ENCODE measurements at places on chromosomes 1 and 21.

- DNase-seq, result peak; percentile 45
Observed at GRCh38 chr1:237799762-237800474, 90.8 kb downstream of the ZP4 start.

DNA sequence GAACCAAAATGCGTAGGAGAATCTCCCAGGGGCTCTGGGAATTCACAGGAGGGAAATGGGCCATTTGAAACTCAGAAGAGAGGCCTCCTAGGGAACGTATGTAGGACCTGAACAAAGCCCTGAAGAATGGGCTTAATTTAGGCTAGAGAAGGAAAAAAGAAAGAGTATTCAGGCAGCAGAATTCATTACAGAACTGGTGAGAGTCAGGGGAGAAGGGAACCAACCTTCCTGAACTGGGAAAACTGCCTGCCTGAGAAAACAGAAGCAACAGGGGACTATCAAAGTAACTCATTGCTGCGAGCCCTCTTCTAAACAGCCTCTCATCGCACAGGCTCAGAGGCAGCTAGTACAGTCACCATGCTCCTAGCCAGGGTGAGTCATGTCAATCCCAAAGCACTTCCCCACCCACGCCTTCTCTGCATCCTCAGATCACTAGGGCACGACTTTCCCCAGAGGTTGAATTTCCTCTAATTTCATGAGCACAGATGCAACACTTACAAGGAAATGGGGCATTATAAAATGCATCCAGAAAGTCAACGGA lies 98.1 kb downstream of the ADSS2 start:
- peak; percentile 96 for DNase-seq

DNA sequence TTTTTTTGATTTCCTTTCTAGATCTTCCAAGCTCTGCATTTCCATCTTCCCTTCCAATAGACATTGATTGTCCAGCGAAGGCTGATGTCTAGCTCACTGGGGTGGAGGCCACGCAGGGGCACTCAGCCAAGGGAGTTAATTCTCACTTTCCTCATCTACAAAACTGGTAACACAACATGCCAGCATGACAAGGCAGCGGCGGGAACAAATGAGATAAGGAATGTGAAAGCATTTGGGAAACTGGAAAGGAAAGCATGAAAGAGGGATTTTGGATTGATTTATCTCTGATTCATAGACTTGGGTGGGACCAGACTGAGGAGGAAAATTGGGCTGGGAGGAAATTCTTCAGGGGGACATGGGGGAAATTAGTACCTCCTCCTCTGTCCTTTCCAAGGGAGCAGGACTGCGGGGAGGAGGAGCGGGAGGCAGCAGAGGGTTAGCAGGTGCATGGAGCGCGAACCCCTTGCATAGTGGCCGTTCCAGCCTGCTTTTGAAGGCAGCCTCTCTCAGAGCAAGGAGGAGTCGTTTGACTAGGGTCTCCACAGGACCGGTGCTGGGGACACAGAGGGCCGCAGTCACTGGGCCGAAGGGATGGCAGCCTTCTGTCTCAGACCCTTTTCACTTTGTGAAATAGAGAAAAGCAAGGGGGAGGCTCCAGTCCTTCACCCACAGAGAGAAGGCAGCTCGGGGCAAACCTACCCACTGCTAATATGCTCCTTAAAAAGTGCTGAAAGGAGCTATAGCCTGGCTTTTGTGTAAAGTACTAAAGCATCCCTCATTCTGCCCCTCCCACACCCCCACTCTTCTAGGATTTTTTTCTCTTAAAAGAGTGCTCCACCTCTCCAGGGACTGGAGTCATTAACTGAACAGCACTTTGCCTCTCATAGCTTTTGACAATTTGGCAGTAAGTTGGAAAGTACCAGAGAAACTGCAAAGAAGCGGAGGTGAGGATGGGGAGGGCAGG lies 89.2 kb downstream of the PLXNA2 start:
- DNase-seq, result no peak

GRCh38 chr1:156804026-156804425 lies 12.6 kb downstream of the SH2D2A start:
- DNase-seq, result no peak

DNA sequence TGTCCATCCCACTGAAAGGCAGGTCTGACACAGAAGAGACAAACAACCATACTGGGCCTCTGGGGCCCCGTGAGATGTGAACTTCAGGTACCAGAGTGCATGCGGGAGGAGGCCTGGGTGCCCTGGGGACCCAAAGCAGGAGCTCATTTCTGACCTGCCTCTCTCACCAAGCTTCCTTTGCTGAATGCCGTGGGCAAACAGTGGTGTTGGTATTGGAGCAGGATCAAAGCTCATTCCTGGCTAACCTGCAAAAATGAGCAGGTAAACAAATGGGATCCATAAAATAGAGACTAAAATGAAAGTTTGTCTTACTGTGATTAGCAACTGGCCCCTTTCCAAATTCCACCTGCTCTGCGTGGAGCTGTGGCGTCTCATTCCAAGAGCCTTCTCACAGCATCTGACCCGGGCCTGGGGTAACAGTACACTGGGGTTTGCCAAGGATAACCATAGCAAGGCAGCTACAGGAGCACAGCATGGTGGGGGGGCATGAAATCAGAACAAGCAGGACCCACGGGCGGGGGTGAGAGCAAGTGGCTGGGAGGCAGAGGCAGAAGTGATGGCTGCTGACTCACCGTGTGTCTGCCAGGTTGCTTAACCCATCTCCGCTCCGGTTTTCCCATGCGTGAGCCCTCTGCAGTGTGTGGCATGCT lies 103.6 kb downstream of the KIF26B start:
- no peak for DNase-seq

DNA sequence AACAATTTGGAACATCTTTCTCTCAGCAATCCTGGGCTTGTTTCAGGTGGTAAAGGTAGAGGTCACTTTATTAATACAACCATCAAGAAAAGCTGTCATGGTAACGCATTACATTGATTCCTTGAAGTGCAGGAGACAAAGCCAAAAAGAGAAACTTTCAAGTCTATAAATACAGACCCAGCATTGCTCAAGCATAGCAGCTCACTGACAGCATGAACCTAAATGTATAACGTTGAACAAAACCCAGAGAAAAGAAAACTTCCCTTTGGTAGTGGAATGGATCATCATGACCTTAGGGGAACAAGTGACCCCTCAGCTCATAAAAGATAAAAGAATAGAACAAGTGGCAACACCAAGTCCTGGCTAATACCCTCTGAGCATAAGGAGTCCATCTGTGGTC lies 332.2 kb downstream of the NTNG1 start:
- DNase-seq, result no peak

DNA sequence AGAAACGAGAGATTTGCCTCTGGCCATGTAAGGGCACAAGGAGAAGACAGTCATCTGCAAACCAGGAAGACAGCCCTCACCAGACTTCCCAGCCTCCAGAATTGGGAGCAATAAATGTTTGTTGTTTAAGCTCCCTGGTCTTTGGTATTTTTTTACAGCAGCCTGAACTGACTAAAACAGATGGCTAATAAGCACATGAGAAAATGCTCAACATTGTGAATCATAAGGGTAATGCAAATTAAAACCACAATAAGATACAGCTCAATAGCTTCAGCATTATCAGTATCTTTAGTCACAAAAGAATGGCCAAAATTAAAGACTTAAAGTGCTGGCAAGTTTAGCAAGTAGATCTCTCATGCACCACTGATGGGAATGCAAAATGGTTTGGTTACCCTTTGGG lies 11.7 kb downstream of the UBE2G2 start:
- peak; percentile 59 for DNase-seq

GRCh38 chr1:17342014-17342441 lies 30.0 kb upstream of the PADI6 start:
- DNase-seq, result no peak
